ENCODE measurements at places on chromosomes 1 and 21. TPM values are rescaled to one million over a fixed set of nuclear protein-coding genes. Genes with fewer than 3 reads are reported as not detected.

The TFAP2E gene
- 0.13 TPM for total RNA-seq

The LCE1F gene
- total RNA-seq: not detected

The MYBPHL gene
- total RNA-seq: not detected

The LAX1 gene
- total RNA-seq: under 0.01 TPM

The FNDC10 gene
- 1.3 TPM for total RNA-seq

The TRIM67 gene
- total RNA-seq: not detected

The ABL2 gene
- 67.4 TPM for total RNA-seq

The SPATA21 gene
- total RNA-seq: not detected

The FAM131C gene
- total RNA-seq: 0.13 TPM

The TSSK3 gene
- 0.26 TPM for total RNA-seq

The SERINC2 gene
- total RNA-seq: 15.0 TPM

The BCAN gene
- not detected for total RNA-seq

The S100A7 gene
- total RNA-seq: not detected

The HAO2 gene
- total RNA-seq: under 0.01 TPM

The BATF3 gene
- total RNA-seq: 1.4 TPM
